NCI-H2081 (cell line): ENCODE measurements at places on chromosomes 16 and 17.
A peak's percentile ranks its signal among the peaks of the same experiment; 100 is the strongest.

DNA sequence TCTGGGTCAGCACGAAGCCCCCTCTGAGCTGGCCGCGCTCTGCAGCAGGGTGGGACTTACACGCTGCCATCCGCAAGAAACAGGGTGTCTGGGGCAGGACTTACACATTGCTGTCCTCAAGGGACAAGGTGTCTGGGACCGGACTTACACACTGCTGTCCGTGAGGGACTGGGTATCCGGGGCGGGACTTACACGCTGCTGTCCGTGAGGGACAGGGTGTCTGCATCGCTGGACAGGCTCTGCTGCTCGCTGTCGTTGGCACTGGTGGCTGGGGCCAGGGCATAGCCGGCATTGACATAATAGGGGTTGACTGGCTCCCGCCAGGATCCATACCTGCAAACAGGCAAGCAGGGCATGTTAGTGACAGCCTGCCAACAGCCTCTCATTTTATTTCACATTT, 31.4 kb downstream of the PDIA2 start:
- peak; percentile 22 for DNase-seq

- no peak for DNase-seq
Measured at GRCh38 chr16:3909791-3910583, 29.5 kb upstream of the CREBBP start.

- no peak for DNase-seq
Measured at GRCh38 chr17:10790491-10791401, 13.2 kb downstream of the TMEM238L start.

DNA sequence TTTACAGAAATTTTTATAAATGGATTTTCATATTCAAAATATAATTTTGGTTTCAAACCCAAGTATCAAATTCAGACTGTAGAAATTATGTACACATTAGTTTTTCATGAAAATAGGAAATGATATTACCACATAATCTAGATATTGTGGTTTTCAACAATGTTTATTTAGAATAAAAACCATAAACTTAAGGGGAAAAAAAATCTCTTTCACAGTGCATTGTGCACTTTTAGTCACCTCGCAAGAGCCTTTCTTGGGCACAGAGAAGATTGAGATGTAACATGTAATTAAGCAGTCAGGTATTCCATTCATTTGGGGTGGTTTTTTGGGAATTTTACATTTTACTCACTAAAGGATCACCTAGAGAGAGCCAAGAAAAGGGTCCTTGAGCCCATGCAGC, 104.0 kb downstream of the TANC2 start:
- DNase-seq, result no peak

DNA sequence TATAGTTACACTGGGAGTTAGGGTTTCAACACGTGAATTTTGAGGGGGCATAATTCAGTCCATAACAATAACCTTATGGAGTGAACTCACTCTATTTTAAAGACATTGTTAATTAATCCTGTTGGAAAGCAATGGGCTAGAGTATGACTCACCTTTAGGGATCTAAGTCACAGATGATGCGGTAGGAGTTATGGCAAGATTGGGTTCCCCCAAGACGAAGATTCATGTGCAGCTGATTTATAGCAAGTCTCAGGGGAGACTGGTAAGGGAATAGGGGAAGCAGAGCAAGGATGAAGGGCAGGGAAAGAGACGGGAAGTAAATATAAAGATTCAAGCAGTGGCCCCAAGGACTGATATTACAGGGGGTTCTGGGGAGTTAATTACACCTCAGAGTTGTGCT, 159.6 kb upstream of the DNAH9 start:
- DNase-seq, result no peak

DNA sequence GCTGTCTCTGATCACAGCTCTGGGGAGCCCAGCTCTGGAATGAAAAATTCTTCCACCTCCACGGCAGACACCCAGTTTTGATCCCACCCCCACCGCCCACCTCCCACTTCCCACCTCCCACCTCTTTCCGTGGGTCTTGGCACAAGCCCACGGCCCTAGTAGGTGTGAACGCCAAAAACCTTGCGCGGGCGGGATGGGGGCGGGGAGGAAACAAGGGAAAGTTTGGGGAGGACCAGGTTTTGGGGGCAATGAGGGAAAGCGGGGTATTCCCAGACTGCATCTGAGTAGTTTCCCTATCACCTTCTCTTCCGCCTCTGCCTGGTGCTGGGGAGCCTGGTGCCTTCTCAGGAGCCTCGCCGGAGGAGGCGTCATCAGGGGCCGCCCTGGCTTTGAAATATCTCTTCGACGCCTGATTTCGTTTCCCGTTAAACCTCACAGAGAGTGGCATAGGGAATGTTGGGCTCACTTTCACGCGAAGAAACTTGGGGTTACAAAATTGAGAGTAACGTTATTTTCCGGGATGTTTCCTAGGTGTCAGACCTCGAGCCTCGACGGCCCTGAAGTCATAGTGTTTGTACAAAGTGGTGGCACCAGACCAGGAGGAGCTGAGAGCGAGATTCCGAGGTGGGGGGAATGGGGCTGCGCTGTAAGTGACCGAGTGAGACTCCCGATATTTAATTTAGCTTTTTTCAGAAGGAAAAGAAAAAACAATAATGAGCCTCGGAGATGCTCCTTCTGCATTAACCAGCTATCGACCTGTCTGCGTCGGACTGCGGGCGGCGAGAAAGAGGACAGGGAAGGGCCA, 1.6 kb upstream of the IRX3 start:
- DNase-seq, result no peak

DNA sequence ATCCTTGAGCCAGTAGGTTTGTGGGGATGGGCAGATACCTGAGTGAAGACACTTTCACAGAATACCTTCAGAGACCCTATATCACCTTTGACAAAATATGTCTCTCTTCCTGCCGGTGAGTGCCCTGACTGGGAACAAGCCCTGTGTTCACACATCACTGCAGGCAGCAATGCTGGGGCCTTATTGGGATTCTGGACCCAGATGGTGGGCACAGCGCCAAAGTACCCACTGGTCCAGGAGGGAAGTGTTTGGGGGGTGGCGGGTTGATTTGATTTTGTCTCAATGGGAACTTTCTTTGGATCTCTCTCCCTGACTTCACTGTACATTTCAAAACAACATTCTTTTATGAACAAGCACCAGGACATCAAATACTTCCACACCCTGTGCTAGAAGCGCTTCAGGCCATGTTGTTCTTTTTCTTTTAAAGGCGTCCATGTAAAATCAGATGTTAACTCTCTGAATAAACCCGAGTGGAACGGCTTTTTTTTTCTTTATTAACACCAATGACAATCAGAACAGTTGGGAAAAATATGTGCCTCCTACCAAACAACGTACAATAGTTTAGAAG, 62.4 kb upstream of the AKTIP start:
- no peak for DNase-seq

- DNase-seq, result no peak
Measured at GRCh38 chr17:10699856-10700255, 2.5 kb downstream of the ADPRM start.

DNA sequence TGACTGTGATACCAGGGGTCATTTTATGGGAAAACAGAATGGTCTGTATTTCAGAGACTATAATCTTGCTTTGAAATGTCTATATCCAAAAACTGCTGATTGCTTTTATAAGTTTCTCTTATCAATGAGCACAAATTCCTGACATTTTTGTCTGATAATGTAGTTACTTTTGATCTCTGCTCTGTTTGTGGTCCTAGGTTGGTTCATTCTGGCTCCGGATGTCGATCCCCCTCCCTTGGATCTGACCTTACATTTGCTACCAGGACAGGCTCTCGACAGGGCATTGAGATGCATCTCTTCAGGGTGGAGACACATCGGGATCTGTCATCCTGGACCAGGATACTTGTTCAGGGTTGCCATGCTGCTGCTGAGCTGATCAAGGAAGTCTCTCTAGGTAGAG, 27.3 kb upstream of the VPS4A start:
- no peak for DNase-seq

- no peak for DNase-seq
Measured at GRCh38 chr17:64679710-64680216, 17.7 kb upstream of the SMURF2 start.

GRCh38 chr16:28014851-28015250, 48.7 kb downstream of the GSG1L start:
- no peak for DNase-seq

DNA sequence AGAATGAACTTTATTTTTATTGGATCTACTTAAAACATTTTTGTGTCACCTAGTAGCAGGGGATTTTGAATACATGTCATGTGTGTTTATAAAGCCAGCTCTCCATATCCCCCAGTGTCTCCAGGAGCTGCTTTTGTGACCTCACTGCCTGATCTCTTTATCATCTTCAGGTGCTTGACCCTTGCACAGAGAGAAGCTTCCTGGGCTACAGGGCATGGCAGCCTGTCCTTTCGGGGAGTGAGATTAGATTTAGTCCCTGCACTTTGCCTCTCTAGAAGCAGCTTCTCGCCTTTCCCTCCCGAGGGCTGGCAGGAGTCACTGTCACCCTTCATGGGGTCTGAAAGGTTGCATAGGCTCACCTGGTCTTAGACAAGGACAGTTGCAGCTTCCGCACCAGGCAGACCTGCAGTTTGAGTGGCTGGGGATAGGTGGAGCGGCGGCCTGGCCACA, 42.7 kb downstream of the PGS1 start:
- DNase-seq, result no peak

GRCh38 chr17:50428831-50429424, 2.9 kb downstream of the ACSF2 start:
- DNase-seq, result no peak

DNA sequence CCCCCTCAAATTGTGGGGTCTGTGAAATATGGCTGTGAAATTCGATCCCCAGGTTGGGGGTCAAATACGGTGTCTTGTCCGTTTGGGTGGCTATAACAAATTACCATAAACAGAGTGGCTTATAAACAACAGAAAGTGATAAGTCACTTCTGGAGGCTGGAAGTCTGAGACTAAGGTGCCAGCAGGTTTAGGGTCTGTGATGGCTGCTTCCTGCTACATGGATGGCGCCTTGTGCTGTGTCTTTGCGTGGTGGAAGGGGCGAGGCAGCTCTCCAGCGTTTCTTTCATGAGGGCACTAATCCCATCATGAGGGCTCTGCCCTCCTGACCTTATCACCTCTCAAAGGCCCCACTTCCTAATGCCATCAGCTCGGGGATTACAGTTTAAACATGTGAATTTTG, 120.0 kb downstream of the IRF8 start:
- no peak for DNase-seq

DNA sequence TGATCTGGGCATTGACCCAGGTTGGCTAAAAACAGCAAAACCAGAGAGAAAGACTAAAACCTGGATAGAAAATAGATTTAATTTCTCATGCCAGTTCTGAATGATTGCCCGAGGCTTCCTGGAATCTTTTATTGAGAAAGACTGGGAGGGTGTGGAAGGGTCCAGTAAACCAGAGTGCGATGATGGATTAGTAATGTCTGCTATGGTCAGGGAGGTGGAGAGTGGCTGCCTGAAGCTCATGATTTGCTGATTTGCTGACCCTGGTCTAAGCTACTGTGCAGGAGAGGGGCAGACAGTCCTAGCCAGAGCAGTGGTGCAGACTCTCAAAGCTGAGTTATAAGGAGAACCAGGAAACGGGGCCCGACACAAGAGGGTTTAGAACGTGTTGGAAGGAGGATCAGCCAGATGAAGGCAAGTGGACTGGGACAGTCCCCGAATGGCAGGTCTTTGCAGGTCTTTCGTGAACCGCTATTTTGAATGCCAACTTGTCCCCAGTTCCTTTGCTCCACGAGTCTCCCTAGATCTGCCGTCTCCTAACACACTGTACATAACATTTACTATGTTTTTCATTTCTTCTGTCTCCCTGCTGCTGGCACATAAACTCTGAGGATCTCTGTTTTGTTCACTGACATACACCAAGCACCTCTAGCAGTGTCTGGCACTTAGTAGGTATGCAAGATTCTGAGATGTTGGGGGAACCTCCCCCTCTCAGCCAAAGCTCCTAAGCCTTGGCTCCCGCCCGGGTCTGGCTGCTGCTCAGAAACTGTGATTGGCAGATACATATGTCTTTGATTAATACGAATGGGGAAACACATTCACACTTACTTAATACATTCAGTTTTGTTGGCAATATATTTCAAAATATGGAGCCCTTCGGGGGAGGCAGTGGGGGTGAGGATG, 237.3 kb upstream of the TNRC6C start:
- no peak for DNase-seq

GRCh38 chr17:40346765-40347158, 17.8 kb downstream of the GJD3 start:
- DNase-seq, result no peak

DNA sequence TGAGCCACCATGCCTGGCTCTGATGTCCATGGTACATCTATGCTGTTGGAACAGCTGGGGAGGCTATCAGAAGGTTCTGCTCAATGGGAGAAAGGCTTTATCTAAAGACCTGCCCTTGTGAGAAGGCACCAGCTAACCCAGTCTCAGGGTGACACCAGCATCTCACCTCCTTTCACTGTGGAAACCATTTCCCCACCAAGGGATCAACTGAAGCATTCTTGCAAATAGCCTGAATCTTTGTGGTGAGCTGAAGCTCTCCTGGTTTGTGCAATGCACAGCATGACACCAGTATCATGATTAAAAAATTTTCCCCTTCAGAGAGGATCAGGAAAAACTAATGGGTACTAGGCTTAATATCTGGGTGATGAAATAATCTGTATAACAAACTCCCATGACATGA, 5.1 kb downstream of the CCL18 start:
- no peak for DNase-seq

- DNase-seq, result no peak
Measured at GRCh38 chr17:45848868-45849535, 4.3 kb downstream of the SPPL2C start.

GRCh38 chr17:56347639-56348038, 194.4 kb downstream of the ANKFN1 start:
- DNase-seq, result no peak

DNA sequence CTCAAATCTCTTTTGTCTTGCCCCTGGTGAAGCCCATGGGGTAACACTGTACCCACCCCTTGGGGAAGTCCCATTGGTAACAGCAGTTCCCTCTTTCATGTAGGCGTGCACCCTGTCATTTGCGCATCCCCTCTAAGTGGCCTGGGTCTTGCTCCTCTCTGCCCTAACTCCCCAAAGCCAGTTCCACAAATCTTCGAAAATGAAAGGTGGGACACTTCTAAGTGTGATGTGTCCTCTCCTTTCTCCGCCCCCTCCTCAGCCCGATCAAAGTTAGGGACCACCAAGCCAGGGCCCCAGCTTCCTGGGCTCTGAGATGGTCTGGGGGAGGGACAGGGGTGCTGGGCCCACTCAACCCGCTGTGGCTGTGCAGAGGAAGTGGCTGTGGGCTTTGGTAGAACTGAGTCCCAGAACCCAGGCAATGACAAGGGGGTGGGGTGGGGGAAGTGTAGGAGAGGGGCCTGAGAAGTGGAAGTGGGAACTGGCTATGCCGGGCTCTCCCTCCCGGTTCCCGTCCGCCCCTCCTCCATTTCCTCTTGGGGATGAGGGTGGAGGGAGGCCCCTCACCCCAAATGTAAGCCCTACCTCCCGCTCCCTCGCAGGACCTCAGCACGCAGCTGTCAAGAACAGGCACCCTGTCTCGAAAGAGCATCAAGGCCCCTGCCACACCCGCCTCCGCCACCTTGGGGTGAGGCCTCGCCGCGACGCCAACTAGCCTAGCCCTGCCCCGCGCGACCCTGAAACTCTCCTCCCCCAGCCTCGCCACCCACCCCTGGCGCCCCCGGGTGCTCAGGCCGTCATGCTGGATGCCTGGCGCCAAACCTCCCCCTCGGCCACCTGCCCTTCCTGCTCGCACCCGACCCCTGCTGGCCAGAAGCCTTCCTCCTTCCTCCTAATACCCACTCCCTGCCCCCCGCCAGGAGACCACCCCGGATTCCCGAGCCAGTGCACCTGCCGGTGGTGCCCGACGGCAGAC, 8.7 kb downstream of the ABI3 start:
- DNase-seq, result no peak
